ENCODE measurements at places on chromosomes 2 and 18. TPM values are rescaled to one million over a fixed set of nuclear protein-coding genes. Genes with fewer than 3 reads are reported as not detected.

The SPATA3 gene
- total RNA-seq: not detected

The PID1 gene
- total RNA-seq: 25.8 TPM

GRCh38 chr2:68284896-68285295 lies 32.6 kb upstream of the PPP3R1 start:
- DNase-seq: no peak

The GCG gene
- total RNA-seq: not detected

- no peak for DNase-seq
Observed at GRCh38 chr2:226185616-226186211, 613.9 kb downstream of the IRS1 start.

The RNF103 gene
- total RNA-seq: 27.6 TPM

DNA sequence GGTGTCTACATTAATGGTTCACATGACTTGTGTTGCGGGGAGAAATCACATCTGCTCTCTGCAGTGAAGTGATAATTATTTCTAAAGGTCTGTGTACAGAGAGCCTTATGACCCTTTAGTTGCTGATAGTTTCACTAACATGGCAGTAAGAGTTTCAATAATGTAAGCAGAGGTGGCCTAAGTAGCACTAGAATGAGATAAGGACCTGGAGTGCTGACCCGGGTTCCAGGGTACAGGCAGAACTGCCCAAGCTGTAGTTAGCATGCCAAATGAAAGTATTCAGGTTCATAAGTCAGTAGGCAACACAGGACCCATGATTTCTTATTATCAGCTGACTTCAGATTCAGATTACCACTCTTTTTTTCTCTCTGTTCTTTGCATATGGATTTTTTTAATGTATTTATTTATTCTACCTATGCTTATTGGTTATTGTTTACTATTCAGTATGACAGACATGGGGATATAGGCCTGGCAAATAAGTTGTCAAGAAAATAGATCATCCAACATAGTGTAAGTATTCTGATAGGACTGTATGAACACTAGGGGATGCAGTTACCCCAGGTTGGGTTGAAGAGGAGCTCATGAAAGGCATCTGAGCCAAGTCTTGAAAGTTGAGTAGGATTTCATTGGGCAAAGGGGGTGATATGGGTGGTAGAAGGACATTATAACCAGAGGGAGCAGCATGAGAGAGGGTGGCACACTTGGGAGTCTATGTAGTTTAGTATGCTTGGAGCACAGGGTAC lies 105.2 kb downstream of the CCDC85A start:
- no peak for DNase-seq

The DTNA gene
- total RNA-seq: 55.7 TPM

All from ureter (tissue), 1 donor.